ENCODE measurements at places on chromosomes 5 and 9.
A peak's percentile ranks its signal among the peaks of the same experiment; 100 is the strongest.

- DNase-seq: no peak
Observed at GRCh38 chr5:31537349-31537748, 5.2 kb downstream of the C5orf22 start.

DNA sequence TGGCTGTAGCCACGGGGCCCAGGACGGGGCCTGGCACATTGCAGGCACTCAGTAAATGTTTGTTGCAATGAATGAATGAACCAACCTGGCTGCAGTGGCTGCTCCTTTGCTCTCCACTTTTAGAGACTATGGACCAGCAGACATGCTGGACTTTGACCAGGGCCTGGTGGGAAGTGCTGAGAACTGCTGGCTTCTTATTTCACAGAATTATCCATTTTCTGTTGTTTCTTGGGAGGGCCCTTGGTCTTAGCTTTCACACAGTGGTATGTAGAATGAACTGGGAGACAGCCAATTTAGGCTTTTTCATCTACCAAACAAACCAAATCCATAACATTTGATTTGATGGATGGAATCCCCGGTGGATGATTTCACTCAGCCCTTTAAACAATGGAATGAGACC lies 78.0 kb upstream of the LHFPL2 start:
- DNase-seq: no peak

GRCh38 chr5:95042037-95042436 lies 242.9 kb downstream of the MCTP1 start:
- no peak for DNase-seq

GRCh38 chr9:1087120-1087881 lies 37.1 kb downstream of the DMRT2 start:
- DNase-seq: no peak

DNA sequence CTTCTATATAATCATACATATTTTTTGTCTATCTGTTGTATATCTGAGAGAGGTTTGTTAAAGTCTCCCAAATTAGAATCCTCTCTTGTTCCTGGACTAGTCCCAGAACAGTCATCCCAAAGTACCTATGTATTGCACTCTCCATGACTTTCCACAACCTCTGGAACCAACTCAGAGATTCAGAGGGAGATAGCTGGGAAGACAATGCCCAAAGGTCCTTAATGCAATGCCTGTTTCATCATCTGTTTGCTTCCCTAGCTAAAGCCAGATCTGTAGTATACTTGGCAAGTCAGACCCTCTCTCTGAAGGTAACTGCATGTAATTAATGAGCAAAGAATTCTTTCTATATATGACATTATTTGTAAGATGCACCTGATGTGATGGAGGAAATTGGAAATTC lies 89.4 kb downstream of the ZNF474 start:
- DNase-seq: no peak

DNA sequence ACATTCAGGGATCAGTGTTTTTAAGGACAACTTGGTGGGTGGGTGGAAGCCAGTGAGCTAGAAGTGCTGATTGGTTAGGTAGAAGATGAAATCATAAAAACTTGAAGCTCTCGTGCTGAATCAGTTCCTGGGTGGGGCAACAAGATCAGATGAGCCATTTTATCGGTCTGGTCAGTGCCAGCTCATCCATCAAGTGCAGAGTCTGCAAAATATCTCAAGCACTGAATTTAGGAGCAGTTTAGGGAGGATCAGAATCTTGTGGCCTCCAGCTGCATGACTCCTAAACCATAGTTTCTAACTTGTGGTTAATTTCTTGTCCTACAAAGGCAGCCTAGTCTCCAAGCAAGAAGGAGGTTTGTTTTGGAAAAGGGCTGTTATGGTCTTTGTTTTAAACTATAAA lies 166.4 kb downstream of the FAM170A start:
- DNase-seq: no peak

DNA sequence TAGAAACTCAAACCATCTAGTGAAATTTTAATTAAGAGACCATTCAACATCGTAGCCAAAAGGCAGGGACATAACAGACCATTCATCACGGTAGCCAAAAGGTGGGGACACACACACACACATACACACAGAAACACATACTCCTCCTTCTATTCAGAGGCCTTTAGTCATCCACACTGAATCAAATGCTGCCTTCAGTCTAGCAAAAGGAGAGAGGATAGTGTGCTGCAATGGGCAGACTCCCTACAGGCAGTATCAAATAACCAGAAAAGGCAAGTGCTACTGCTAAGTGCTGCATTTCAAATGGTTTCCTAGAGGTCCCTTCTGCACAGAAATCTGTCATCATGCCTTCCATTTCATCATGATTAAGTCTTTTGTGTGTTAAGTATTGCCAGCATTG lies 303.9 kb downstream of the TRIM32 start:
- DNase-seq: no peak

GRCh38 chr5:43804723-43805122 lies 201.7 kb downstream of the NNT start:
- no peak for DNase-seq

GRCh38 chr5:122702524-122702875 lies 72.4 kb upstream of the SNX2 start:
- DNase-seq: no peak

GRCh38 chr9:129582855-129583254 lies 38.0 kb downstream of the C9orf50 start:
- DNase-seq: no peak

DNA sequence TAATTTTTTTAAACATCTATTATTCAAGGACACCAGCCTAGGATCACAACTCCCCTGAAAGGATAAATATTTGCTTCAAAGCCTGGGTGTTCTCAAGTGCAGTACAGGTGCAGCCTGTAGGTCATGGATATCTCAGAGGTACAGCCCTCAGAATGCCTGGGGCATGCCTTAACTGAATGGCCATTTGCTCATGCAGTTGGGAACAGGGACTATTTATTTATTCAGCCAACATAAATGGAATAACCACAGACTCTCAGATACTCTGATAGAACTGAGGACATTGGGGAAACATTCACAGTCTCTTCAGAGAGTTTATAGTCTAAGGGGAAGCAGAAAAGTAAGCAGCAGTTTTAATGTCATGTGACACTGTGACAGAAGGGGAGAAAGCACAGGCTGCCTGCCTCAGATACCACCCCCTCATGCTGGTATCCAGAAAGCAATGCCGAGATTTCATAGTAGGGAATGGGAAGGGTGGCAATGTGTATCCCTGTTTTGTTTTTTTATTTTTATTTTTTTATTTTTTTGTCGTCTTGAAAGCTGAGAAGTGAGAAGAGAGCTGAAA lies 112.6 kb downstream of the MACIR start:
- no peak for DNase-seq

DNA sequence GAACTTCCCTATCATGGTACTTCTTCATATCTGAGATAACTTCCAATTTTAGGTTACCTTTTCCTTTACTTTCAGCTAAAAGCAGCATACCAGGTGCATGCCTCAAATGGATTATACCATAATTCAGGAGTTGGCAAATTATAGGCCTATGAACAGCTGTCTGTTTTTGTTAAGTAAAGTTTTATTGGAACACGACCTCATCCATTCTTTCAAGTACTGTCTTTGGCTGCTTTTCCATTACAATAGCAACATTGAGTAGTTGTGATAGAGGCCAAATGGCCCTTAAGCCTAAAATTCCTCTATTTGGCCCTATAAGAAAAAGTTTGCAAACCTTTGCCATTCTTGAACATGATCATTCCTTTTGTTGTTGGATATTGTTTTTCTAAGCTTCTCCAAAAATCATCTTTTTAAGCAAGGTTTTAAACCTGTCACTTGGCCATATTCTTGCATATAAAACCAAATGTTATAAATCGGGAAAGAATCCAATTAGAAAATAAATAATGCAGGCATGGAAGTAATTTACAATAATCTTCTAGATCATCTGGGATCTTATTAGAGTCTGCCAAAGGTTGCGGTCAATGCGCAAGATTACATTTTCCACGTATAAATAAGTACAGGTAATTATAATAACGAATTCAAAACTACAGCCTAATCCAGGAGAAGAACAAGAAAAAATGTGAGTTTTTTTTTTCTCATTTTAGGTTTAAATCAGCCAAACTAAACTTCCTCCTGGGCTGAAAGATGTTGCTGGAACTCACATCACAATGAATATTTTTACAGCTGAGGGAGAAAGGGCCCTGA lies 226.5 kb upstream of the ANKRD55 start:
- DNase-seq: no peak

- no peak for DNase-seq
Observed at GRCh38 chr5:154158379-154158737, 32.2 kb upstream of the GALNT10 start.

- no peak for DNase-seq
Observed at GRCh38 chr5:148730270-148730669, 75.9 kb upstream of the HTR4 start.

GRCh38 chr5:5883146-5883545 lies 460.7 kb downstream of the ICE1 start:
- DNase-seq: no peak

- no peak for DNase-seq
Observed at GRCh38 chr5:72153551-72153950, 46.3 kb downstream of the MAP1B start.

DNA sequence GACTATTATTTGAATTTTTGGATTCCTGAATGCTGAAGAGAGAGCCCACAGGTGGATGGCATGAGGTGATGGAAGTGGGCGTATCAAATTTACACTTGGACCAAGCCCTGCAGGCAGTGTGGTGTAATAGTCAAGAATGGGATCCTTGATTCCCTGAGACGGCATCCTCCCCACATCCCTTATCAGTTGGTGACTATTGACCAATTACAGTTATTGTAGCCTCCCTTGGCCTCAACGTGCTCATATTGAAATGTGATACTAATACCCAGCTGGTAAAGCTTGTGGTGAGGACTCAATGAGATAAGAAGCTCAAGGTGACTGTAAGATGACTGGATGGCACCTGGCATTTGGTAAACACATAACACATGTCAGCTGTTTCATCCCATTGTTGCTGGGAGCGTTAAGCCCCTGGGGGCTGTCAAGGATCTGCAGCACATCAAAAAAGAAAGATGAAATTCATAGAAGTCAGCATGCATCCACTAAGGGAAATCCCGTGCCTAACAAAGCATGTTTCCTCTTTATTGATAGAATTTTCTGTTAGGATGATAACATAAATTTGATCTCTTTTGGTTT lies 65.6 kb upstream of the IRX2 start:
- no peak for DNase-seq

DNA sequence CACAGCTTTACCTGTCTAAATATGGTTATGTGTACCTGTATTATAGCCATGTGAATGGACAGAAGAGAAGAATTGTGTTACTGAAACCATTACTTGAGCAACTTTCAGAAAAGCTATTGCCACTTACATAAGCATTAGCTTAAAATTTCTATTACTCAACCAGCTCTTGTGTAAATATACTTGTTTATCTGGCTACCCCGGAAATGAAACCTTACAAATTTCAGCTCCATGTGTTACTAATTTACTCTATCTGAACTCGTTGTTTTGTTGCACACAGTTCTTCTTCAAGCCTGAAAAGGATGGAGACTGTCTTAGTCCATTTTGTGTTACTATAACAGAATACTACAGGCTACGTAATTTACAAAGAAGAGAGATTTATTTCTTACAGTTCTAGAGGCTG lies 22.5 kb upstream of the ADAMTSL1 start:
- no peak for DNase-seq

DNA sequence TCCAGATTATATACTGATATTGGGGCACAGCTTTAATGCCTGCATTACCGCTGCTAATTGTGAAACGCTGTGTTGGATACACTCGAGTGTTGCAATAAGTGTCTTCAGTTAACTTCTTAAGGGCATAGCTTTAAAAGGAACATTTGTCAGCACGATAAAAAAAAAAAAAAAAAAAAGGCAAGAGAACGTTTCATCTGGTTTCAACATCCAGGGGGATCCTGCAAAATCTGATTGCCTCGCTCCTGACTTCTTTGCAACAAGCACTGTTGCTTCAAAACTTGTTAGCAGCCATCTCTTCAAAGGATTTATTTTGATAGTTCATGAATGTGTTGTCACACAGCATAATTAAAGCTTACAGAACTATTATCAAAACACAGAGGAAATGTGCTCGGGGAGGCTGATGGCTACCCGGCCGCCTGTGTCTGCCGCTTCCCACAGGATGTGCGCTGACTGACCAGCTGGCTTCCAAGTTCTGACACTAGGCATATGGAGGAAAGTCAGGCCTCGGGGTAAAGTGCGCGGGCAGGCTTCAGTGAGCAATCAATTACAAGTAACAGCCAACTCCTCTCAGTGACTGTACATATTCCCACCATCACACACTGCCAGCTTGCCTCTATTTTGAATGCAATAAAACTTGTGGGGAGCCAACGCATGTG lies 77.7 kb downstream of the EBF1 start:
- no peak for DNase-seq

DNA sequence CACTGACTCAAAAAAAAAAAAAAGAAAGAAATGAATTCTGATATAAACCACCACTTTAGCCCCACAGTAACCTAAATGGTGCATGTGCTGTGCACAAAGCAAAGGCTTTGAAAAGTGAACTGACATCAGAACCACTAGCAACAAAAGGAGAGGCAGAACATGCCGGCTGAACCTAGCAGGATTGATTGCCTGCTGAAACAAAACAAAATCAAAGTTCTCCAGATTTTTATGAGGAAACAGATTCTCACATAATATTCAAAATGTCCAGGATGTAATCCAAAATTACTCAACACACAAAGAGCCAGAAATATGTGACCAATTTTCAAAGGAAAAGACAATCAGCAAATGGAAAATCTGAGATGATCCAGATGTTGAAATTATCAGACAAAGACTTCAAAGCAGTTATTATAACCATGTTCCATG lies 37.9 kb downstream of the UBTD2 start:
- DNase-seq: no peak

- DNase-seq: no peak
Observed at GRCh38 chr5:126471875-126472537, 48.8 kb downstream of the GRAMD2B start.

GRCh38 chr5:113336975-113337374 lies 97.8 kb downstream of the TSSK1B start:
- no peak for DNase-seq

- DNase-seq: peak; percentile 54
Observed at GRCh38 chr9:128689820-128690683, 1.0 kb downstream of the SET start.

GRCh38 chr5:67771221-67771620 lies 444.3 kb upstream of the PIK3R1 start:
- DNase-seq: no peak

All from stimulated activated CD4-positive, alpha-beta T cell treated with anti-CD3 and anti-CD28 coated beads, Interleukin-12 subunit alpha, Interleukin-12 subunit beta, amount 100 ng/mL, for 4 hours (primary cell).